ENCODE measurements at places on chromosomes 3 and 15. TPM values are rescaled to one million over a fixed set of nuclear protein-coding genes. Genes with fewer than 3 reads are reported as not detected.

- DNase-seq: no peak
- no peak overlapping the region for H3K4me3 ChIP-seq
- H3K36me3 ChIP-seq: no peaks in the 10 kb centered on the region
Measured at GRCh38 chr3:98894791-98895576, 6.5 kb downstream of the DCBLD2 start.

DNA sequence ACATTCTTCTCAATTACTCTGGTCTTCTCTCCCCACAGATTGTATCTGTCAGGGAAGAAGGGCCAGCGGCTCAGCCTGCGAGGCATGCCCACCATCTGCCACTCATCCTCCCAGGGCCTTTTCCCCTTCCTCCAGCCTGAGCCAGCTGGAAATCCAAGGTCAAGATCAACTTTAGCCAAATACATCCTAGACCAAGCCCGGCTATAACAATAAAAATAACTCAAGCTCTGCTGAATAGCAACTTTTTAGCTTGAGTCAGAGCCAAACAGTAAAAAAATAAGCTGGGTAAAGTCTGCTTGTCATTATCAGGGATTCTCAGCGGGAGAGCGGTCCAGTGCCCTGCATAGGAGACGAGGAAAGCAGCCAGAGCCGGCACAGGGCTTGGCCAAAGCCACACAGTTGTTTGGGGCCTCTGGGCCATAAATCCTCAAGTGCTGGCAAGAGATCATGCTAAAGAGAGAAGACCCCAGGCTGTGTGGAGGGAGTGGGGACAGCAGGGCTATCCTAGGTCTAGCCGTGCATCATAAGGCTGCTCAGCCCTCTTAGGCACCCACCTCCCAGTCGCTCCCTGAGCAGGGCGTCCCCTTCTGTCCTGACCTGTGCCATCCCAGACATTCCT, 76.2 kb upstream of the HERC1 start:
- H3K27me3 ChIP-seq: no peaks in the 10 kb centered on the region
- H3K27ac ChIP-seq: no peak overlapping the region
- DNase-seq: no peak
- H3K4me3 ChIP-seq: no peak overlapping the region
- H3K36me3 ChIP-seq: no peaks in the 10 kb centered on the region
- H3K4me1 ChIP-seq: peaks cover 22% of the 10 kb centered on the region

GRCh38 chr15:45027220-45027619, 4.2 kb downstream of the SORD start:
- no peak overlapping the region for H3K27ac ChIP-seq
- H3K4me1 ChIP-seq: peaks cover 14% of the 10 kb centered on the region
- H3K36me3 ChIP-seq: no peaks in the 10 kb centered on the region
- H3K4me3 ChIP-seq: no peak overlapping the region

The SLC9C1 gene
- total RNA-seq: not detected

DNA sequence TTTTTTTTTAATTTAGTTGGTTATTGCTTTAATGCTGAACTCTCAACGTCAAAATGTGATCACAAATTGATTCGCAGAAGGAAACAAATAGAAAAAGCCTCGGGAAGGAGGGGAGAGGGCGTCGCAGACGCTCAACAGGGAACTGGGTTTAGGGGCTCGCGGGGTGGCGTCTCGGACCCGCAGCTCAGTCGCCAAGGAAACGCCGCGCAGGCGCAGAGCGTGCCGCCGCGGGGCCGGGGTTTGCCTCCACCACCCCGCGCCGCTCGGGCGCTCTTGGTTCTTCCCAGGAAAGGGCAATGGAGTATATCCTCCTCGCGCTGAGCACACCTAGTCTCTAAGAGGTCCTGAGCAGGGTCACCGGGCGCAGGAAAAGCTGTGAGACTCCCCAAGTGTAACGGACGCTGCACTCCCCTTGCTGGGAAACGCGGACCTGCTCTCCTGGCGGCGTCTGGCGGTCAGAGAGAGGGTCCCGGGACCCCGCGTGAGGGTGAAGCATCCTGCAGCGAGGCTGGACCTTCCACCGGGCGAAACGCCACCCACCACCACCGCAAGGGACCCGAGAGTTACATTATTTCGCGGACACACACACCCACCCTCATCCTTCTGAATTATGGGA, 753 bp downstream of the PLCH1 start:
- peaks cover 18% of the 10 kb centered on the region for H3K27me3 ChIP-seq
- peak; percentile 23 for DNase-seq
- no peaks in the 10 kb centered on the region for H3K36me3 ChIP-seq
- peaks cover 22% of the 10 kb centered on the region for H3K4me1 ChIP-seq
- peak overlapping the region; percentile 0 for H3K27ac ChIP-seq
- H3K4me3 ChIP-seq: peak overlapping the region; percentile 76

GRCh38 chr15:80606511-80607071, 88.5 kb upstream of the ABHD17C start:
- H3K27ac ChIP-seq: no peak overlapping the region
- no peaks in the 10 kb centered on the region for H3K27me3 ChIP-seq
- no peak overlapping the region for H3K4me3 ChIP-seq
- H3K4me1 ChIP-seq: no peaks in the 10 kb centered on the region

DNA sequence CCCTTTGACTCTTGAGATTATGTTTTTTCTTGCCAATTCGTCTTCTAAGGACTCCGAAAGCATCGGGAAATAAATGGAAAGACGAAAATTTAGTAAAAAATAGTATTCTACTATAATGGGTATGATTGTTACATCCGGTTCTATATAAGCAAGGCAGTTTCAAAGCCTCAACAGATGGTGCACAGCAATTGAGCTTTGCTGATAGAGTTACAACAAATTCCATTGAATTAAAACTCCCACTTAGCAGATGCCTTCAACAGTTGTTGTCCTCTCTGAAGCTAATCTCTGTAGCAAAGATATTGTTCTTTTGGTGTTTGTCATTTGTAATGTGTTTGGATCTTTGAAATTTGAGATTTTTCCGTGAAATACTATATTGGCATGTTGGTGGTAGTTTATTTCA, 16.1 kb upstream of the GHSR start:
- H3K27ac ChIP-seq: no peak overlapping the region
- DNase-seq: no peak
- no peaks in the 10 kb centered on the region for H3K4me1 ChIP-seq
- no peaks in the 10 kb centered on the region for H3K27me3 ChIP-seq

The CHRM5 gene
- not detected for total RNA-seq

- DNase-seq: no peak
- H3K4me1 ChIP-seq: peaks cover 5% of the 10 kb centered on the region
- H3K4me3 ChIP-seq: no peak overlapping the region
- H3K27me3 ChIP-seq: no peaks in the 10 kb centered on the region
- H3K36me3 ChIP-seq: no peaks in the 10 kb centered on the region
Measured at GRCh38 chr3:88003115-88003755, 55.6 kb downstream of the CGGBP1 start.

The IMPDH2 gene
- total RNA-seq: 89.6 TPM

The REC114 gene
- total RNA-seq: not detected

DNA sequence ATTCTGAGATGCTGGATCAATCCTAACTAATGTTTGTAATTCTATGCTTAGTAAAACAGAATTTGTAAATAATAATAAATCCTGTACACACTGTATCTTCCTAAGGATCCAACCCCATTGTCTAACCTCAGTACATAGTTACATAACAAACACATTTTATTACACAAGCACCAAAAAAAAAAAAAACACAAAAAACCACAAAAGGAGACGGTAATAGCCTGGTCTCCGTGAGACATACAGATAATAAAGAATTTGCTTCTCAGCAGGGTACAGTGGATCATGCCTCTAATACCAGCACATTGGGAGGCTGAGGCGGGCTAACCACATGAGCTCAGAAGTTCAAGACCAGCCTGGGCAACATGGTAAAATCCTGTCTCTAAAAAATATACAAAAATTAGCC, 558.7 kb downstream of the MAGI1 start:
- H3K36me3 ChIP-seq: no peaks in the 10 kb centered on the region
- no peak overlapping the region for H3K4me3 ChIP-seq
- H3K27ac ChIP-seq: no peak overlapping the region

The MANF gene
- total RNA-seq: 74.8 TPM

Measured in CD4-positive, alpha-beta memory T cell (primary cell).